SHP77 treated with DMSO at 0.1 percent for 48 hours (cell line): ENCODE measurements at places on chromosomes 12 and 14.

DNA sequence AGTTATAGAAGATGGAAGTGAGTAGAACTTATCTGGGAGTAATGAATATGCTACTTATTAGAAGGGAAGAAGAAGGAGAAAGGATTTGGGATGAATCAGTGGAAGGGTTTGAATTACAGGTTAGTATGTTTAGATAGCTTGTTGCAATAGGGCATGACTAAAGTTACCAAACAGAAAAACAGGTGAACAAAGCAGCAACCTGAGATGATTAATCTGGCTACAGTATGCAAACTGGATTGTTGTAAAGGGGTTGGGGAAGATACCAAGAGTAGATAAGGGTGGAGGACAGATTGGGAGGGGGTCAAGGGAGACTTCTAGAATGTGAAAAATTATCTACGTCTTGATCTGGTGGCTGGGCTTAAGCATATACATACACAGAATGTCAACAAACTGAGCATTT, 73.4 kb upstream of the CLEC14A start:
- DNase-seq, result no peak

DNA sequence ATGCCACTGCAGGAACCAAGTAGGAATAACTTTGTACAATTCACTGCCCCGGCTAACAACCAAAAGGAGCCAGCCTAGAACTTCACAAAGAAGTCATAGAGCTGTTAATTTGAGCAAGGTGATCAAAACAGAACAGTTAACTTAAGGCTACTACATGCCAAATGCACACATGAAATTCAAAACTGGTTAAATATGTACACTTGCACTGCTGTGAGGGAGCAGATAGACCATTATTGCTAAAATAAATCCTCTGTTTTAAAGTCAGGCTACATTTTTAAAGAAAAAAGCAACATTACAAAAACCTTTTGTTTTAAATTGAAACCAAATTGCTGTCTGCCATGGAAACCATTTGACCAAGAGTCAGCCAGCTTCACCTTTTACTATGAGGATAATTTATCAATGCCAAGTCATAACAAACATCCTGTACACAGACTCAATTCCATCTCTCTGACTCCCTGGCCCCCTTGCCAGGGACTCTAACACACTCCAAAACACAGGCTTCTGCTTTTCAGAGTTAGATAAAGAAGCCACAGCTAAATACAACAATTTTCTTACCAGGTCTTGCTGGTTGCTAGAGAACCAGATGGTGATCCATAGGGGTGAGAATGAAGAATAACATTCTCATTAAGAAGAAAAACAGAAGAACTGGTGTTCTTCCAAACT, 84.0 kb downstream of the LRP6 start:
- no peak for DNase-seq

DNA sequence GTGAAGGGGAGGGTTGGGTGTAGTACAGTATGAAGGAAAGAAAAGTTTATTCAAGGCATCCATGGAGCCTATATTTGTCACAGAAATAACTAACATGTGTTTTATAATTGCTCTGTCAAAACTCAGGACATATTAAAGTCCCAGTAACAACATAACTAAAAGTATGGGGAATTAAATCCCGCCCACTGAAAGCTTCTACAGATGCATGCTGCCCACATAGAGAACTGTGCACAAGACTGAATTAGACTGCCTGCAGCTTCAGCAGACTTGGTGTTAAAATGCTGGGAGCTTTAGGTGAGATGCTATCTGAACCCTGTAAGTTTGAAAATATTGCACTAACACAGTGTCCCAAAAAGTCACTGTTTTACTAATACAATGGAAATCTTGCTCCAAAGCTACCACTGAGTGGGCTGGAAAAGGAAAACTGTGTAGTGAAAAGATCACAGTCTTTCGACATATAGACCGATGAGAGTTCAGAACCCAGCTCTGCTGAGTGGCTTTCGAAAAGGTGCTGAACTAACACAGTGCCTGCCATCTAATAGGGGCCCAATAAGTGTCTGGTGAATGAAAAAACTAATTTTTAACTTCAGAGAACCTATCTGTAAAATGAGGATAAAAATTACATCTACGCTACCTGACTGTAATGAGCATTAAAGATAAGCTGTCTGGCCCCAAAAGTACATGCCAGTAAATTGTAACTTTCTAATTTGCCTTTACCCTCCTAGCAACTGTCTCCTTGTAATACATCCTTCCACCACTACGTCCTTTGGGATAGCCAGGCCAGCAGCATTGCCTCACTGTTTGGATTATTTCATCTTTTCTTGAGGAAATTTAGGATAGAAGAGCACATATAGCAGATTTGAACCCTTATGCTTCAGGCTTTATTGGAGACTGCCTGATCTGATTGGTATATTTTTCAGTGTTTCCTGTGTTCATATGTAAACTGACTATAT, 237.6 kb downstream of the BCAT1 start:
- no peak for DNase-seq

GRCh38 chr12:128914908-128915563, 61.8 kb downstream of the GLT1D1 start:
- DNase-seq, result no peak

- no peak for DNase-seq
Measured at GRCh38 chr12:125873016-125873415, 807.8 kb downstream of the AACS start.

- DNase-seq, result no peak
Measured at GRCh38 chr14:65915125-65915524, 502.6 kb downstream of the FUT8 start.

- DNase-seq, result peak; percentile 85
Measured at GRCh38 chr12:27272373-27273028, 28.4 kb downstream of the STK38L start.

- peak; percentile 73 for DNase-seq
Measured at GRCh38 chr14:73728717-73729330, 14.6 kb upstream of the PNMA1 start.

GRCh38 chr14:66037361-66037760, 448.8 kb upstream of the CCDC196 start:
- no peak for DNase-seq

- DNase-seq, result no peak
Measured at GRCh38 chr14:64708148-64709004, 4.2 kb downstream of the PLEKHG3 start.

- DNase-seq, result no peak
Measured at GRCh38 chr12:58969237-58969636, 48.9 kb upstream of the LRIG3 start.

DNA sequence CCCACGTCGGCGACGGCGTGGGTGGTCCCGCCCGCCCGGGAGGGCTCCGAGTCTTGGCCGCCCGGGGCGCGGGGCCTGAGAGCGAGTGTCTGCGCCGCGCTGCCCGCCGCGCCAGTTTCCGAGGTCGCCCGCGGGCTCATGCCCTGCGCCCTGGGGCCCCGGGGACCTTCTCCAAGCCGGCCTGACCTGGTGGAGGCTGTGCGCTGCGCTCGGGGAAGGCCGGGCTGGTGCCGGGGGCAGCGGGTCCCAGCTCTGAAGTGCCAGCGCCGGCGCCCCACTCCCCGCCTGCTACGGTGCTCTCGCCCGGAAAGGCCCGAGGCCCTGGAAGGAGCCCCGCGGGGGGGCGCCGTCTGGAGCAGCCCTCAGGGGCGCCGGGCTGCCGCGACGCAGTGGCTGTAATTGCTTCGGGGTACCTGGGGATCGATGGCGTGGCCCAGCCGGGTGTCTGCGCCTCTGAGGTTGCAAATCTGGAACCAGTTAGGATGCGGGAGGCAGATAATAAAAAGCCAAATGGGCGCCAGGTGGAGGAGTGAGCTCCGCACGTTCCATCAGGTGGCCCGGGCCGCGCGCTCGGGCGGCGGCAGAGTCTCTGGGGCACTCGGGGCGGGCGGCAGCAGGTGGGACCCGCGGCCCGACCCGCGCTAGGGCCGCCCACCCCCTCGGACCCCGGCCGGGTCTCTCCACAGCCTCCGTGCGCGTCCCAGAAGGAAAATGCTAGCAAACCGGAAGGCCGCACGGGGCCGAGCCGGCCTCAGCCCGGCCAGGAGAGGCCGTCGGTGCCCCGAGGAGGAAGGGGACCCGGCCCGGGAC, 102.3 kb upstream of the DIO3 start:
- no peak for DNase-seq

GRCh38 chr14:24143511-24143910, 2.1 kb upstream of the EMC9 start:
- DNase-seq, result no peak

GRCh38 chr12:81809829-81810595, 50.9 kb upstream of the PPFIA2 start:
- no peak for DNase-seq

GRCh38 chr12:56808954-56809353, 45.8 kb downstream of the HSD17B6 start:
- DNase-seq, result no peak

DNA sequence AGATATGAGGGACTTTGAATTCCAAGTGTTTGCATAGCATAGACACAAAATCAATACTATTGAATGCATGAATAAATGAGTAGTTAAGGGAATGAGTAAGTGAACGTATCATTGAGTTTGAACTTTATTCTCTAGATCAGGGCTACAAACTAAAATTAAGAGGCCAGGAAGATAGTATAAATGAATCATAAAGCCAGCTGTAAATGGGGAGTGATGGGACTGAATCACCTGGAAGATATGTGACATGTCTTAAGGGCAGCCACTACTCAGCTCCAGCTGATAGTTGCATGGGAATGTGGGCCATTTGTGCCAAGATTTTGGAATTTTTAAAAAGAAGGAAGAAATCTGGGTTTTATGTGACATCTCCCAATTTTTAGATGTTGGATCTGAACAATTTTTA, 229.9 kb downstream of the AKAP6 start:
- DNase-seq, result no peak

- peak; percentile 11 for DNase-seq
Measured at GRCh38 chr12:32305163-32305562, 94.2 kb upstream of the FGD4 start.

GRCh38 chr12:119841433-119842210, 35.5 kb downstream of the CIT start:
- DNase-seq, result no peak

DNA sequence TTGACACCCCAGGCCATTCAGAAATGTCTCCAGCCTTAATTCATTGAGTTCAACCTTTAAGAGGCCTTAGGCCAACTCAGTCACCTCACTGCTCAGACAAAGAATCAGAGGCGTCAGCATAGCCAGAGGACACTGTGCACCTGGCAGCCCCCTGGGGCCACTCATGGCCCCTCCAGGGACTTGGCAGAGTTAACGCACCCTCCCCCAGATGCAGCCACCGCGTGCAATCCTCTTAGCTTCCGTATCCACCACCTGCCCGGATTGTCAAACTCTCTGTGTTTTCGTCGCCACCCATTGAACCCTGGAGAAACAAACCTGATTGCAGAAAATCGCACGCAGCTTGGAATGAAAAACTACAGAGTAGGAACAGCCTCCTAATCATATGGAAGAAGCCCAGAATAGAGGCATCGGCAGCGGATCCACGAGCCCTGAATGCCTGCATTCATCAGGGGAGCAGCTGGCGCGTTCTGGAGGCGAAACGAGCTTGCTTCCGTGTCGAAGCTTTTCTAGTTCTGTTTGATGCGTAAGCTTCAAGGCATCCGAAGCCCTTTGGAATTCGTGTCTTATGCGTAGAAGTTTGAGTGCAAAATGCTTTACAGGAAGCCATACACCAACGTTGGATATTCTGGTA, 22.4 kb downstream of the BRI3BP start:
- DNase-seq, result peak; percentile 19

- DNase-seq, result no peak
Measured at GRCh38 chr12:54258201-54258681, 21.7 kb downstream of the CBX5 start.

GRCh38 chr12:105677672-105678071, 347.2 kb downstream of the C12orf75 start:
- no peak for DNase-seq

DNA sequence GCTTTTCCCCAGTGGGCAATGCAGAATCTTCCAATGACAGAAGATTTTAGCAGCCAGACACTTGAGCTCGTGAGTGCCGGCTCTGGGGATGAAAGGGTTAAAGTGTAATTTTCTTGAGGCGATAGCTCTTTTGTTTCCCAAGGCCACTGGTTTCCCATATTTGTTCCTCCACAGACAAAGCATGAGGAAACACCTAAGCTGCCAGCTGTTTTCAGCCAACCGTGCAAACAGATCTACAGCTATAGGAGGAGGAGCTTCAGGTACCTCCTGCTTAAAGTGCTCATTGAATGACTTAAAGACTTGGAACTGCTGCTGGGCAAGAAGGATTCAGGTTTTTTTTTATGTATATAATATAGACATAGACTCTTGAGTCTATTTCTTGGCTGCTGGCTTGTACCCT, 1311.5 kb downstream of the TMEM121 start:
- no peak for DNase-seq

GRCh38 chr12:127083008-127083949, 1183.7 kb upstream of the TMEM132C start:
- DNase-seq, result peak; percentile 56

- no peak for DNase-seq
Measured at GRCh38 chr12:5807514-5808219, 137.4 kb downstream of the ANO2 start.

- DNase-seq, result no peak
Measured at GRCh38 chr14:77561881-77562280, 54.6 kb downstream of the SPTLC2 start.

- no peak for DNase-seq
Measured at GRCh38 chr12:12563290-12563928, 746 bp upstream of the DUSP16 start.

DNA sequence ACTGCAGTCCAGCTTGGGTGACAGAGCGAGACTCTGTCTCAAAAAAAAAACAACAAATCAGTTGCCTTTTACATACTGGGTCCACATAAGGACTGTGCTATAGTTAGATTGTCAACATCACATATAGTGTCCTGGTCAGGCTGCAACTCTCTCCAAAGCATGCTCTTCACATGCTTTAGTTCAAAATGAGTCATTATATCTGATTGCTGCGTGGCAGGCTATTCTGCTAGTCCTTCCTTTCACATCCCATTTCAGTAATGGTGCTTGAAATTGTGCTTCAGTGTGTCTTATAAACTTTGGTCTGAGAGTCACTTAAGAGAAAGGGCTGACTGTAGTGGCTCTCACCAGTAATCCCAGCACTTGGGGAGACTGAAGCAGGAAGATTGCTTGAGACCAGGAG, 6.9 kb downstream of the LETMD1 start:
- no peak for DNase-seq
